ENCODE measurements at places on chromosomes 5 and 9. TPM values are rescaled to one million over a fixed set of nuclear protein-coding genes. Genes with fewer than 3 reads are reported as not detected.

- no peaks in the 10 kb centered on the region for H3K4me1 ChIP-seq
- no peak overlapping the region for H3K4me3 ChIP-seq
- no peak overlapping the region for H3K27ac ChIP-seq
- peaks cover 2% of the 10 kb centered on the region for H3K27me3 ChIP-seq
- DNase-seq = no peak
Observed at GRCh38 chr5:150497989-150498317, 10.0 kb upstream of the NDST1 start.

DNA sequence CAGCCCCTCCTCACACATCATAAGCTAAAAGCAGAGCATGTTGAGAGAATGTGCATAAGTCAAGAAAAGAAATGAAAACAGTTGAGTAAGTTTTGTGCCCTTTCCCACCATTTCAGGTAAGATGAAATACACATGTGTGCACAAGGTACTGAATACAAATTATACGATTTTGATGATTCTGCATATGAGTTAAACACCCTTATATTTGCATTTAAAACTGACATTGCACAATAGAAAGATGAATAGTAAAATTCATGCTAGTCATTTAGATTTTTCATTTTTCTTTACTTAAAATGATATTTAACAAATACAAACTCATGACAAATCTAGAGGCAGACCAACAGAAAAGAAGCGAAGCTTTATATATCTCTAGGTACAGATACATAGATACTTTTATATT, 24.9 kb upstream of the PSD2 start:
- no peaks in the 10 kb centered on the region for H3K27me3 ChIP-seq
- no peaks in the 10 kb centered on the region for H3K36me3 ChIP-seq
- no peak for DNase-seq
- H3K4me1 ChIP-seq = peaks cover 12% of the 10 kb centered on the region
- H3K27ac ChIP-seq = no peak overlapping the region
- no peak overlapping the region for H3K4me3 ChIP-seq

DNA sequence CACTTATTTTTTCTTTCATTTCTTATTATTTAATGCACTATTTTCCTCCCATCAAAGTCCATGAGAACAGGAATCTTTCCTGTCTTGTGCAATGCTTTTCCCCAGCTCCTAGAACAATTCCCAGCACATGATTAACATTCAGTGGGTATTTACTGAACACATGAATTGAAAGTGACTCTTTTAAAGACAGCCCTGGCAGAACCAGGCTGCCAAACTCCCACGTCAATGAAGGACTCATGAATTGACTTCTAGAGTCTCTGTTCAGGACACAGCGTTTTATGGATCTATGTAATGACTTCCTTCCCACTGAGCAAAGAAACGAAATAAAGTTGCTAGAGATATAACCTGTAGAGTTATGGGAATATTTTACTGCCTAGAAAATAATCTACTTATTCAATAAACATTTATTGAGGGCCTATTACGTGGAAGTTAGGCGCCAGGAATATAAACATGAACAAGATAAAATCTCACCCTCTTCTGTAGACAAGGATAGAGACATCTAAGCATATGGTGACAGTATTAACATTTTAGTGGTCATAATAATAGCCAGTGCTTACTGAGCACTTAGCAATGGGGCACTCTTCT, 485.9 kb upstream of the KLF4 start:
- H3K27ac ChIP-seq = no peak overlapping the region
- no peak for DNase-seq
- H3K4me3 ChIP-seq = no peak overlapping the region
- H3K36me3 ChIP-seq = no peaks in the 10 kb centered on the region

GRCh38 chr5:39228596-39228995, 9.2 kb upstream of the FYB1 start:
- no peaks in the 10 kb centered on the region for H3K36me3 ChIP-seq
- no peaks in the 10 kb centered on the region for H3K27me3 ChIP-seq
- no peak overlapping the region for H3K27ac ChIP-seq
- peaks cover 12% of the 10 kb centered on the region for H3K4me1 ChIP-seq
- DNase-seq = no peak

GRCh38 chr9:80382211-80382891, 810.6 kb downstream of the TLE4 start:
- H3K36me3 ChIP-seq = no peaks in the 10 kb centered on the region
- no peak for DNase-seq
- no peaks in the 10 kb centered on the region for H3K4me1 ChIP-seq
- H3K4me3 ChIP-seq = no peak overlapping the region
- no peak overlapping the region for H3K27ac ChIP-seq
- H3K27me3 ChIP-seq = no peaks in the 10 kb centered on the region

DNA sequence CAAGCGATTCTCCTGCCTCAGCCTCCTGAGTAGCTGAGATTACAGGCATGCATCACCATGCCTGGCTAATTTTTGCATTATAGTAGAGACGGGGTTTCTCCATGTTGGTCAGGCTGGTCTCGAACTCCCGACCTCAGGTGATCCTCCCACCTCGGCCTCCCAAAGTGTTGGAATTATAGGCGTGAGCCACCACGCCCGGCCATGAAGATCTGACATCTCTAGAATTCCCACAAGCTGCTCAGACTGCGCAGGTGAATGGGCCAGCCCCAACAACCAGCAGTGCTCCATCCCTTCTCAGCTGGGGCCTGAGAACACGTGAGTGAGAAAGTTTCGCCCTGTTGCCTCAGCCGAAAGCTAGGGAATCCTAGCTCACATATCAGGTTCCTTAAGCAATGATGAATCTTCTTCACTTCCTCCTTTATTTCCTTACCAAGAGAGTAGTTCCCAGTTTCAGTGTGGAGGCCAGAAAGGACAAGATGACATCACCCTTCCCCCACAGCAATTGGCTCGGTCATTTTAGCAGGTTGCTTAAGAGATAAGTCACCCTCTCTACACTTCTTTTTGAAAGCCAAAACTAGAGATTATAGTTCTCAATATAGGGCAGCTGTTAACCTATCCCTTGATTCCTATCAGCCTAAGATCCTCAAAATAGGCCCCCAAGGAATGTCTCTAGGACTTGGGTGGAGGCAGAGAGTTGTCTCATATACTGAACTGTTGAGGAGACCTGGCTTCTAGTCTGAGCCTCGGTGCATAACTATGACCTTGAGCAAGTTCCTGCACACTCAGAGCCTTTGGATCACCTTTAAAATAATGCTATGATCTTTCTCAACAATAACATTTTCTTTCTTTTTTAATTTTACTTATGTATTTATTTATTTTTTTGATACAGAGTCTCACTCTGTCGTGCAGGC, 23.9 kb upstream of the PPP2CA start:
- H3K36me3 ChIP-seq = no peaks in the 10 kb centered on the region
- H3K27ac ChIP-seq = no peak overlapping the region
- DNase-seq = no peak
- no peaks in the 10 kb centered on the region for H3K27me3 ChIP-seq
- no peaks in the 10 kb centered on the region for H3K4me1 ChIP-seq

GRCh38 chr5:172508471-172509404, 54.4 kb upstream of the SH3PXD2B start:
- H3K4me3 ChIP-seq = no peak overlapping the region
- H3K4me1 ChIP-seq = no peaks in the 10 kb centered on the region
- no peak overlapping the region for H3K27ac ChIP-seq
- no peak for DNase-seq
- peaks cover 9% of the 10 kb centered on the region for H3K27me3 ChIP-seq

DNA sequence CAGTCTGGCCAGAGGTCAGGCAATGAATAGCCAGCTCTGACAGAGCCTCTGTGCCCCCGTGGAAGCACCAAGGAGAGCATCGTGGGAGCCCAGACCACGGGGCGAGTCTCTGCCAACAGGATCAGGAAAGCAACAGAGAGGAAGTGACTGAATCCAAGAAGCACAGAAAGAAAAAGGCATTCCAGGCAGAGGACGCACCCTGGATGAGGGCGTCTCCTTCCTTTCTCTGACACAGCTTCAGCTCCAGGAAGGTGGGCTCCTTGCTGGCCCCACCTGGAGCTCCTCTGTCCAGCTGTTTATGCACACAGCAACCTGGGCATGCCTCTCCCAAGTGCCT, 16.6 kb downstream of the HK3 start:
- peaks cover 6% of the 10 kb centered on the region for H3K27me3 ChIP-seq
- no peaks in the 10 kb centered on the region for H3K36me3 ChIP-seq
- H3K4me3 ChIP-seq = no peak overlapping the region
- H3K4me1 ChIP-seq = peaks cover 4% of the 10 kb centered on the region

DNA sequence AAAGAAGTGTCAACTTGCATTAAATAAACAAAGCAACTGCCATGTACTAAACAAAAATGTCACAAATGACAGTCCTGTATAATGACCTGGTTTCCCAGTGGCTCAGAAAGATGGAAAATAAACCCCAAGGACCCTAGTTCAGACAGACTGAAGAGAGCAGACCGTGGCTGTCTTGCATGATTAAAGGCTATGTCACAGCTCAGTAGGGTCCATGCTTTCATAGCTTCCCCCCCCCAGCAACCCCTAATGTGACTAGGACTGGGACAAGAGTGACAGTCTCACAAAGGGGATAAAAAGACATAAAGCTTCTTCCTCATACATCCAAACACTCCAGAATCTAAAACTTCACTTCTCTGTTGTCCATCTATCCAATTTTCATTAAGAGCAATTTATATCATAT, 113.6 kb downstream of the NR6A1 start:
- H3K27me3 ChIP-seq = no peaks in the 10 kb centered on the region
- peaks cover 10% of the 10 kb centered on the region for H3K4me1 ChIP-seq
- no peak overlapping the region for H3K4me3 ChIP-seq
- H3K27ac ChIP-seq = no peak overlapping the region

DNA sequence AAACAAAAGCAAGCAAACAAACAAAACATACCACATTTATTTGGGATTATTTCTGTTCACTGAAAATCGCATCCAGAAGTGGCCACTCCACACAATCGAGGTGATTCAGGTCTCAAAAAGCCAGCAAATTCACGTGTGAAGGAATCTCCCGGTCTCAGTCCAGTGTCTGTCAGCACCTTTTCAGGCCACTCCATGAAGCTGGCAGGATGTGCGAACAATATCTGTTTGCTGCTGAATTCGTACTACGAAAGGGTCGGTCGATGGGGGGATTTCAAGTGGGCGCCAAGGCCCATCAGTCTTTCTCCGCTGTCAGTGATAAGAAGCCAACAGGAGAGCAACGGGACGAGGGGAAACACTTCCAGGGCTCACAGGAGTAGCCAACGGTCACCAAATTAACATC, 505.1 kb downstream of the IRX1 start:
- no peak for DNase-seq
- H3K36me3 ChIP-seq = no peaks in the 10 kb centered on the region
- no peaks in the 10 kb centered on the region for H3K27me3 ChIP-seq
- H3K4me1 ChIP-seq = no peaks in the 10 kb centered on the region
- H3K27ac ChIP-seq = no peak overlapping the region

- DNase-seq = no peak
- no peak overlapping the region for H3K27ac ChIP-seq
- H3K27me3 ChIP-seq = no peaks in the 10 kb centered on the region
- no peaks in the 10 kb centered on the region for H3K36me3 ChIP-seq
- H3K4me1 ChIP-seq = peaks cover 5% of the 10 kb centered on the region
Observed at GRCh38 chr9:87515588-87516221, 18.0 kb downstream of the DAPK1 start.

CAMK4 gene
- total RNA-seq = 225 TPM

NUTM2G gene
- not detected for total RNA-seq

PRKAA1 gene
- 102 TPM for total RNA-seq

TRIP13 gene
- total RNA-seq = 0.47 TPM

CCNO gene
- not detected for total RNA-seq

ECSCR gene
- not detected for total RNA-seq

PCDHA9 gene
- total RNA-seq = not detected

PRR16 gene
- total RNA-seq = not detected

CDH10 gene
- not detected for total RNA-seq

Measured in CD4-positive, alpha-beta T cell (primary cell).